ENCODE measurements at places on chromosomes 16 and 17. TPM values are rescaled to one million over a fixed set of nuclear protein-coding genes. Genes with fewer than 3 reads are reported as not detected.

- no peak for DNase-seq
Measured at GRCh38 chr16:11033629-11034420, 89.5 kb downstream of the CLEC16A start.

Gene ZNF597
- 0.90 TPM for total RNA-seq

GRCh38 chr17:76079956-76080767 is 1.2 kb downstream of the ZACN start:
- no peak for DNase-seq

Gene TM4SF5
- total RNA-seq, result not detected

DNA sequence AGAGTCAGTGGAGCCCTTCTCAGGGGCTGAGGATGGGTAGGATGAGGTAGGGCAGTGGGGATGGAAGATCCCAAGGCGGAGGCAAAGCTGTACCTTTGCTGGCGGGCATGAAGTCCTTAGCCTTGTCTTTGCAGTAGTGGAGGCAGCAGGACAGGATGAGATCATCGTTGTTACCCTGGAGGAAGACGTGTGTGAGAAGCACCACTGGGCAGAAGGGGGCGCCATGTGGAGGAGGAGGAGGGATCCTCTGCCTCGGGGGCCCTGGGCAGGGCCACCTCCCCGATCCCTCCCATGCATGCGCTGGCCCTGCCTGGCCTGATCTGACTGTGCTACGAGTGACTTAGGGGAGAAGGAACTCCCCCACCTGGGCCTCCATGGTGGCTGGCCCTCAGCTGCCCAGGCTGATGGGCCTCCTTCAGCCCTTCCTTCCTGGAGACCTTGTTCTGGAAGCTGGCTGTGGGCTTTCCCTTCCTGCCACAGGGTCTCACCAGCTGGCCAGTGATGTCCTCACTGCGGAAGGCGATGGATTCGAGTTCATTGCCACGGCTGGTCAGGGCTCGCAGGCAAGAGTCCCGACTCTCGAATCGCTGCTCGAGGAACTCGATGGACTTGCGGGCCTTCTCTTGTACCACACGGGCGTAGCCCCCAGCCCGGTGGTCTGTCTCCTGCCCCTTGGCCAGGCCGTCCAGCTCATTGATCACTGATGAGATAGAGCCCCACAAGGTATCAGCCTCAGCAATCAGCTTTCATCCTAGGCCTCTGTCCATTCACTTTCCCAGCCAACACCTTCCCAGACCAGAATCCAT is 10.3 kb downstream of the HIC1 start:
- peak; percentile 37 for DNase-seq

GRCh38 chr17:80005360-80006338 is 30.0 kb downstream of the TBC1D16 start:
- DNase-seq, result no peak

- DNase-seq, result no peak
Measured at GRCh38 chr16:11049396-11050059, 105.2 kb downstream of the CLEC16A start.

DNA sequence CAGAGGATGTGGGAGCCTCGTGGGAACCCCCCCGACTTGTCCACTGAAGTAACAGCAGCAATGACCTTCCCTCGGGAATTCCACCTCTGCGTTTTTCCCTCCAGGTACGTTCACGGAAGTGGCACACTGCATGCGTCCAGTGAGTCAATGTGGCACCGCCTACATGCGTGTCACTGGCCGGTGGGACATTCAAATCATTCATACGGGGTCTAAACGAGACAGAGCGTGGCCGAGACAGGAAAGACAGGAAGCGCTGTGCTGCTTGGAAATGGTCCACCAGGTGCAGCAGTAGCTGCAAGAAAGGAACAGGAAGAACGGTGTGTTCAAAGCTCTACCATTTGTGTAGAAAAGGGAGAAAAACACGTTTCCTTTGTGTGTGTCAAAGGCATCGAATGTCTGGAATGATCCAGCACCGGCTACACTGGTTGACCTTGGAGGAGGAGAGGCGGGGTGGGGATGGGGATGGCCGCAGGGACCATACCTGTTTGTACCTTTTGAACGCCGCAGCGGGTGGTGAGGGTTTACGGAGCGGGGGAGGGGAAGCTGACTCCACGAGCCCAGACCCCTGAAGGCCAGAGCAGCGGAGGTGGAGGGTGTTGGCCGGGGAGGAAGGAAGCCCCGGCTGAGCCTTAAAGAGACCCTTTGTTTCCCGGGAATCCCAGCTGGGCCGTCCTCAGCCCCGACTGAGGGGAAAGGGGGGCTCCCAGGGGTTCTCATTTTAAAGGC is 1.7 kb upstream of the PGAP6 start:
- DNase-seq, result no peak
